Activated CD4-positive, alpha-beta T cell treated with anti-CD3 and anti-CD28 coated beads, Interleukin-10, Interleukin-2, amounts not matched to agents 100 ng/mL and 50 ng/mL, durations not matched to agents 16 hours and 8 hours (primary cell): ENCODE measurements at places on chromosomes 3 and 15.

DNA sequence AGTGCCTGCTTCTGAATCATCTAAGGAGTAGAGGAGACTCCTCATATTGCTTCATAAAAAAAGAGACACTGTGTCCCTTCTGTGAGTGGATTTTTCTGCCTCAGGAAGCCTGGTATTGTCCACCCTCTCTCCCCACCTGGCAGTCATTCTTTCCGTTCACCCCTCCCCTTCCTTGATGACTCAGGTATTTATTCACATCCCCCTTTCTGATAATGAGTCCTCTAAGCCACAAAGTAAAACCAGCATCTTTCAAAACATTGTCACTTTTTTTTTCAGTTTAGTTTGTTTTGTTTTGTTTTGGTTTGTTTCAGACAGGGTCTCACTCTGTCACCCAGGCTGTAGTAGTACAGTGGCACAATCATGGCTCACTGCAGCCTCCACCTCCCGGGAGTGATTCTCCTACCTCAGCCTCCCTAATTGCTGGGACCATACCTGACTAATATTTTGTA is 65.2 kb upstream of the UBE2E1 start:
- peak; percentile 84 for DNase-seq

DNA sequence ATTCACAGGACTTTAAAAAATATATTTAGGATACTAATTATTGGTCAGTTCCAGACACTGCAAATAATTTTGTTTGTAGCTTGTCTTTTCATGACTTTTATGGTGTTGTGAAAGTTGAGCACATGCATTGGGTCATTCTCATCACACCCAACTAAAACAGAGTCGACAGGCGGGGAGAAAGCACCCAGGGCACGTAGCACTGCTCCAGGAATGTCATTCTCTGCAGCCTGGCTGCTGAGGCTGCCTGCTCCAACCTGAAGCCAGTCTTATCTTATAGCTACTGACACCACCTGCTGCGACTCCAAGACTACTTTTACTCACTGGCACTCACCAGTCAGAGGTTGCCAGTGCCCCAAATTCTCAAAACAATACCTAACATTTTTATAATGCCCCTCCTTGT is 56.9 kb downstream of the ACAD9 start:
- DNase-seq = no peak

- DNase-seq = no peak
Measured at GRCh38 chr15:96119734-96120133, 210.8 kb upstream of the NR2F2 start.

- DNase-seq = no peak
Measured at GRCh38 chr3:51705276-51706020, 1.4 kb upstream of the GRM2 start.

DNA sequence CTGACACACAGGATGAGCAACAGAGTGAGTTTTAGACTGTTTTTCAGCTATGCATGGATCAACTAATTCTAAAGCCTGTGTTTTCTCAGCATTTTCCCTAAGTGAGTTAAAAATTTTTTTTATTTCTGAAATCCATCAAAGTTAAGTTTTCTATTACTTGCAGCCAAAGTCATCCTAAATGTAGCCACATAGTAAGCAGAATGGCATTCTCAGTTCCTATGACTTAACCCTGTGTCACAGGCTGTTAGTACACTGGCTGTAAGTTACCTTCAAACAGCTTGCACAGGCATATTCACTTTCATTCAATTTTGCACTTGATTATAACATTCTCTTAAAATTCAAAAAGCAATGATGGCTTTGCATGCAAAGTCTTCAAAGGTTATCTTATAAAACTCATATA is 368.2 kb downstream of the OCA2 start:
- no peak for DNase-seq

DNA sequence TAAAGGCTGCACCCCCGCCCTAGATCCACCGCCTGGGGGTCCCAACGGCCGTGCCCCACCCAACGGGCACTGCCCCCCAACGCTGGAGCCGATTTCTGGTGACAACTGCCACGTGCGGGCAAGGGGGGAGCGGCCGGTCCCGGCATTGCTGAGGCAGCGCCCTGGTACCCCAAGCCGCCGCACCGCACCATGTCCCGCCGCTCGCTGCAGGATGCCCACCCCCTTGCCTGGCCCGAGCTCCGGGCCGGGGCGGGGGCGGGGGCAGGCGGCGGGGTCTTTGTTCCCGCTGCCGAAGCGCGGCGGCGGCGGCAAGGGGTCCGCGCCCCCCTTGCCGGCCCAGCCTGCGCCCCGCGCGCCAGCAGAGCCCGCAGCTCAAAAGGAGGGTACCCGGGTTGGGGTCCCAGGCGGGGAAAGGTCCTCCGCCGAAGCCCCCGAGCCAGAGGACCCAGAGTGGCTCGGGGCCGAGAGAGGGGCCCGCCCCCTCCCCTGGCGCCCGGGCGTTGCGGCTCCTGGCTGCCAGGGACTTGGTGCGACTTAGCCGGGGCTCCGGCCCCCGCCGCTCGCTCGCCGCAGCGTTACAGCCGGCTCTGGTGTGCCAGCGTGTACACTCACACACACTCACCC is 678 bp downstream of the SEMA7A start:
- DNase-seq = no peak

DNA sequence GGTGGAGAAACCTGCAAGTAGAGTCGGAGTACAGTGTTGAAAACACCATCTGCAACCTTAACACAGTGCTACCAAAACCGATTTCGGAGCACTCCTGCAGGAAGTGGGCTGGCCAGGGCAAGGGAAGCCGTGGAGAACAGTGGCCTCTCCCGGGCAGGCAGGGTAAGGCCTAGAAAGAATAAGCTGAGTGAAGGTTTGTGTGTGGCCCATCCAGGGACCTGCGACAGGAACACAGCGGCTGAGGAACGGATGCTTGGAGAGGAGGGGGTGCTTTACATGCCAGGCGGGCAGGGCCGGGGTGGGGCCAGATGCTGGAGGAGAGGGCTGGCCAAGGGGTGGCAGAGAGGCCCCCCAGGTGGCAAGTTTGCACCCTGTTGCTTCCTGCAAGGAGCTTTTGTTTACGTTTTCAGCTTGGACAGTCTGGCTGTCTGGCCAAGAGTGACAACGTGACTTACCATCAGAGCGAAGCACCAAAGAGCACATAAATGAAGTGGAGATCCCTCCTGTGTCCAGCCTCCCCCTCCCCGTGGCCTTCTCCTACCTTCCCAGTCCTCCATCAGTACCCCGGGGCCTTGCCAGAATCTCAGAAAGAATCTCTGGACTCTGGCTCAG is 156.5 kb downstream of the PGPEP1L start:
- DNase-seq = peak; percentile 75

- no peak for DNase-seq
Measured at GRCh38 chr15:96052572-96053030, 277.9 kb upstream of the NR2F2 start.

- DNase-seq = no peak
Measured at GRCh38 chr3:18057471-18058091, 315.1 kb upstream of the TBC1D5 start.

GRCh38 chr3:62236016-62236415 is 137.3 kb downstream of the FEZF2 start:
- no peak for DNase-seq

GRCh38 chr3:74048699-74049098 is 424.0 kb upstream of the PDZRN3 start:
- DNase-seq = no peak

GRCh38 chr3:141307351-141308059 is 60.8 kb upstream of the ZBTB38 start:
- peak; percentile 35 for DNase-seq

DNA sequence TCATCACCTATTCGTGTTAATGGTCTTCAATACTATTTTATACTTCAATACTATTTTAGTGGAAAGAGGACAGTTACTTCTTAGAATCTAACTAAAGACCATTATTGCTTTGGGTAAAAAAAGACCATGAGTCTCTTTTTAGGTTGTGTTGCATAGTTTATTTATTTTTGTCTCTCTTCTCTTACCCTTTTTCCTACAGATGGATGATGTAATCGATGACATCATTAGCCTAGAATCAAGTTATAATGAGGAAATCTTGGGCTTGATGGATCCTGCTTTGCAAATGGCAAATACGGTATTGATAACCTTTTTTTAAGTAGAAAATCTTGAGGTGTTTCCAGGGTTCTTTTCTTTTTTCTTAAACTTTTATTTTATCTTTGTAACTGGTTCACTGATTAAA is 58.5 kb upstream of the SAMMSON start:
- no peak for DNase-seq

DNA sequence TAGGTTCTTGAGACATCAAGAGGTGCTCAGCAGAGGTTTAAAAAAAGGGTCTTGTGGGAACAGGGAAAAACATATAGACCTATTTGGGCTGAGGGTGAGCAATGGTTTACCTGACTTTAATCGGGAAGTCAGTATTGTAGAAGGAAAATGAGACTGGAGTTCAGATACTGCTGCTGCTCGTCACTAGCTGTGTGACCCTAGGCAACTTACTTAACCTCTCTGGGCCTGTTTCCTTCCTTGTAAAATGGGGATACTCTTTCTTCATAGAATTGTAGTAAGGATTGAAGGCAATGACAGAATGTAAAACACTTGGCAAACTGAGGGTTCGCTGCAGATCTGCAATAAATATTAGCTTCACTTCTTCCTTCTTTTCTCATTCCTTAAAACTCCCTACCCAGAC is 327.5 kb upstream of the PROK2 start:
- no peak for DNase-seq

DNA sequence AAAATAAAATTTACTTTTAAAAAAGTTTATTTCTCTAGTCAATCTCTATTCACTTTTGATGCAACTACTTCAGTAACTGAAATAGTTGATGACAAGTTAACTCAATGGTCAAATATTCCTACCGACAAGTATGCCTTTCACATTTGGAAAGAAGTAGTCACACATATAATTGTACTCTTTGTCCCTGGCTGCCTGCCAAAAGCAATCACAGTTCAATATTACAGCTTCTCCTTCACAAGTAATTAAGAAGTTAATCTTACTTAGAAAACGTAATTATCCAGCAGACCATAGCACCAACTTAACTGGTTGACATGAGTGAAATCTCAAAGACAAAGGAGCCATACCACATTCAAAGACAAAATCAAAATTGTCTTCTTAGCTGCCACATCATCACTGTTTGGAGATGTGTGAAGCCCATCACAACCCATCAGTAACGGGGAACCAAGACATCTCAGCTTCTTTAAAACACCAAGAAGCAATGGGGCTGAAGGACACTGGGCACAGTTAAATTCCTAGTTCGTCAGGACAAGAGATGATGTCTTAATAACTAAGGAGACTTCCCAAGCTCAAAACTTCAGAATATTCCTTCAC is 86.1 kb downstream of the PLCH1 start:
- no peak for DNase-seq

DNA sequence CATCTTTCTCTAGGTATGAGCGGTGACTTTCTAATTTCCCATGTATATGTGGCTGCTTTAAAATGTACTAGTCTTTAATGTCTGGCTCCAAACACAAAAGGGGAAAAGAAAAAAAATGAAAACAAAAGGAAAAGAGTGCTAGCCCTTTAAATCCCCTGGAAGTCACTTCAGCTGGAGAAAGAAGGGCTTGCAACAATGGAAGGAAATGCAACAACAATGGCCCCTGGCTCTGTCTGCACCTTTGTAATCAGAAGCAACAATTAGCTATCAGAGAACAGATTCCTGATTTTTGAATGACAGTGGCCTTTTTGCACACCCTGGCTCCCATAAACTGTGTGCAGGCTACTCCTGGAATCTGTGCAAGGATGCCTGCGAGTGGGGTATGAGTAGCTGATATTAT is 591.2 kb downstream of the FHIT start:
- DNase-seq = no peak

GRCh38 chr15:60212536-60212935 is 185.2 kb downstream of the ANXA2 start:
- DNase-seq = no peak

DNA sequence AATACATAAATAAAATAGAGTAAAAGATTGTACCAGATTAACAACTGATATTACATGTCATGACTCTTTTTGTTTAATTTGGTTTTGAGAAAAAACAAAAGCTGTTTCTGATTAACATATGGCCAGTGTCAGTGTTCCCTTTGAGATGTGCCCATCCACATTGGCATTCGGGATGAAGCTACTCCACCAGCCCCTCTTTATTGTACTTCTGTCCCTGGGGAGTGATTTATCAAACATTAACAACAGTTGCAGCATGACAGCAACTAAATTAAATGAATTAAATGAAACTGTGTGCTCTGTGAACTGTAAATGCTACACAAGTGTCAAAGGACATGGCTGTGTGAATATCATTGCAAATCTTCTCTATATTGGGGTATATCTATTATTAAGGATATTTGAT is 25.9 kb upstream of the MTMR10 start:
- no peak for DNase-seq

DNA sequence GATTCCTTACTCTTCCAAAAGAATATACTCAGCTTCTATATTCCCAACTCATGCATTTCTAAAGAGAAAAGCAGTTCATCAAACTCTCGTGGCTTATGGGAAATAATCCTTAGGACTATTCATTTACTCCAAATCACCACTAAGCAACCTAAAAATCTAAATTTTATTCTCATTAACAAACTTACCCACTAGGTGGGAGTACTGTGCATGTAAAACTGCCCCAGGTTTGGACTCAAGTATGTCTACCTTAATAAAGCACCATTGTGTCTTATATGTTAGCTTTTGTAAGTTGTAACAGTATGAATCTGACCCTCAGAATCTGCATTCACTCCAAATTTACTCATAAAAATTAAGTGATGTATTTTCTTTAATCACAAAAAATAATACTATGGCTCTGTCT is 25.3 kb downstream of the RAD18 start:
- DNase-seq = peak; percentile 15

- no peak for DNase-seq
Measured at GRCh38 chr3:162015856-162016255, 519.2 kb downstream of the OTOL1 start.

DNA sequence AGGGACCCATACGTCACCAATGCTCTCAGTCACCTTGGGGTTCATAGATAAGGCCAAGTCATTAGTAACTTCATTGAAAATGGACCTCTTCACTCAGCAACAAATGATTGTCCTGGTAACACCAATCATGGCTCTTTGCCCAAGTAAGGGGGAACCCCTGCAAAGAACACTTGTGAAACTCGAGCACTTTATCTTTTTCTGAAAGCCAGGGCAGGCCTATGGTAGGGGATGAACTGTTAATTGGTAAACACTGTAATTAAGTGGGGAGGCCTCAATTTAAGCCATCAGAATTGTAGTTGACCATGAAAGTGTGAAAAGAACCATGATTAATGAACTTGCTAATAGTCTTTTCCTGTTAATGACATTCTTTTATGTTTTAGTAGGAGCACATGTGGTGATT is 73.3 kb downstream of the ABHD5 start:
- DNase-seq = no peak
